Natural killer cell (primary cell): ENCODE measurements at places on chromosomes 4 and X. TPM values are rescaled to one million over a fixed set of nuclear protein-coding genes. Genes with fewer than 3 reads are reported as not detected.

NDP gene
- total RNA-seq, result not detected

DNA sequence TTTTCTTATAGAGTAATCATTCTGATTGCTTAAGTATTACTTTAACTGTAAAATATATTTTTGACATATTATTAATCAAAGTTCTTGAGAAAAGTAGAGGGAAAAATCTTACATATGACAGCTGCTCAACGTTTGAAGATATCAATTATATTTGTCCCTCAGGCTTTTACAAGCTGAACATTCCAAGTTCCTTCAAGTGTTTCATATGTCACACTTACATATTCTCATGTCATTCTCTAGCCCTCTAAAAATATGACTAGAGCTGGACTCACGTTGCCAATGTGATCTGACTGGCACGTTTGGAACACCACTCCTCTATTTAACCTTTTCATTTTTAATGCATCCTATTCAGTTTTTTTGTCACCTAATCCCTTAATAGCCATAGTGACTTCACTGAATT is 492.9 kb downstream of the PCDH18 start:
- no peak overlapping the region for H3K4me3 ChIP-seq
- H3K27ac ChIP-seq, result no peak overlapping the region
- H3K4me1 ChIP-seq, result no peaks in the 10 kb centered on the region
- DNase-seq, result no peak
- no peaks in the 10 kb centered on the region for H3K36me3 ChIP-seq

GRCh38 chr4:85870298-85871083 is 395.5 kb downstream of the ARHGAP24 start:
- H3K27ac ChIP-seq, result no peak overlapping the region
- H3K36me3 ChIP-seq, result no peaks in the 10 kb centered on the region
- no peak for DNase-seq
- H3K4me1 ChIP-seq, result no peaks in the 10 kb centered on the region

RNF175 gene
- total RNA-seq, result not detected

DNA sequence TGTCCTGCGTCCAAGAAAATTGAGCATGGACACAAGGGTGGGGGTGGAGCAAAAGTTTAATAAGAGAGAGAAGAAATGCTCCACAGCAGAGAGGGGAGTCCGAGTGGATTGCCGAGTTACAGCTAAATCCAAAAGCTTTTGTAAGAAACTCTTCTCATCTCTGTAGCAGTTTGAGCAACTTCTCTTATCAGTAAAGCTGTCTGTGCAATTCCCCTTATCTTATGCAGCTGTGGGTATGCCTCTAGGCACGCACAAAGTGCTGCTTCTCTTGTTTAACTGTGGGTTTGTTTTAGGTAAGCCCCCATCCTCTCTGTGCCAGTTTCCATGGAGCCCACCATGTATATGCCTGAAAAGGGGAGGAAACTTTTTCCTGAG is 44.8 kb downstream of the HMGB2 start:
- H3K4me1 ChIP-seq, result no peaks in the 10 kb centered on the region
- no peak for DNase-seq
- H3K4me3 ChIP-seq, result no peak overlapping the region
- no peaks in the 10 kb centered on the region for H3K36me3 ChIP-seq
- H3K27ac ChIP-seq, result no peak overlapping the region
- H3K27me3 ChIP-seq, result no peaks in the 10 kb centered on the region
